ENCODE measurements at places on chromosomes 7 and 10. TPM values are rescaled to one million over a fixed set of nuclear protein-coding genes. Genes with fewer than 3 reads are reported as not detected.
A peak's percentile ranks its signal among the peaks of the same experiment; 100 is the strongest.

GRCh38 chr7:41955451-41955850, 252.6 kb upstream of the INHBA start:
- no peak for DNase-seq

DNA sequence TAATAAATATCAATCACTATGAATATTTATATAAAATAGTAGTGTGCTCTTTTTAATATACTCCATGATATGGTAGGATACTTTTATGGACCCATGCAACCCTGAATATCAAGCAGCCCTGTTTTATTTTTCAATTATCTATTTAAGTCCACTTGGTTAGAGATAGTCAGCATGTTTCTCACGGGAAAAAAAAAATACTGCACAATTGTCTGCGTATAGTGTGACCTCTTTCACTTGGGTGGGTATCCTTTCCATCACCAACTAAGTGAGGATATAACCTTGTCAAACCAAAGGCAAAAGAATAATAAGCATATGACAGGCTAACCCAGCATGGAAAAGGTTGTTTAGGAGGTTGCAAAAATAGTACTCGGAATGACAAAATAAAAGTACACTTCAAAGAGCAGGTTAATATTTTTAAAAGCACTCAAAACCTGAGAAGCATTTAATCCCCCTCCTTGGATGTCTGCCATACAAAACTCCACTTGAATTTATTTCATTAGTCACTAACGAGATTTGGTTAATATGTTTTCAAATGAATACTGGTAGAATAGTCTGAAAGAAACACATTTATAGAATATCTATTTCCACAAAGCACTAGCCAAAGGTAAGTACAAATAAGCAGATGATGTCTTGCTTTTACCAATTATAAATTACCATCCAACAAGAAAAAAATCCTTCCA, 76.5 kb downstream of the IMMP2L start:
- DNase-seq: no peak

DNA sequence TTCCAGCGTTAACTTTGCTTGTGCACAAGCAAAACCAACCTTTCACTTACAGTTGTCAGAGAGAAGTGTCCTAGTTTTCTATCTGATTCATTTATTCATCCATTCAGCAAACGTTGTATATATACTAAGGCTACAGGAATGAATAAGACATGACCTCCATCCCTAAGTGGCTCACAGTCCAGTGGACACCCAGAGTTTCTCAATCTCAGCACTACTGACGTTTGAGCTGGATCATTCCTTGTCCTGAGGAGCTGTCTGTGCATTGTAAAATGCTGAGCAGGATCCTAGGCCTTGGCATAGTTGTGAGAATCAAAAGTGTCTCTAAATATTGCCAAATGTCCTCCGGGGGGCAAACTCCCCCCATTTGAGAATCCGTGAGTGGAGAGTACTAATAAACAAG, 166.7 kb upstream of the PRKCQ start:
- DNase-seq: no peak

DNA sequence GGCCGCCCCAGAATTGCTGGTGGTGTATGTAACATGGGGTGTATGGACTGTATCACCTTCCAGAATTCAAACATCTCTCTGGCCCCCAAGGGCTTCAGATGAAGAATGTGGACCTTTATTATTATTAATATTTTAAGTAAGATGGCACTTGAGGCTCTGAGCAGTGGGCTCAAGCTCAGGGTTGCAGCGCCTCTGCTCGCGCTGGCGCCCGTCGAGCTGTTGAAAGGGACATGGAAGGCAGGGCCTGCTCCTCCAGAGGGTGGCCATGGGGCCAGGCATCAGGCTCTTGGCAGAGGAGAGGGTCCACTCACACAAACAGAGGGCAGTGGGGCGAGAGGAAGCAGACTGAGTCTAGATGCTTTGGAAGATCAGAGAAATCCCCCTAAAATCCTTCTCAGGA, 120.2 kb downstream of the NT5C2 start:
- no peak for DNase-seq

DNA sequence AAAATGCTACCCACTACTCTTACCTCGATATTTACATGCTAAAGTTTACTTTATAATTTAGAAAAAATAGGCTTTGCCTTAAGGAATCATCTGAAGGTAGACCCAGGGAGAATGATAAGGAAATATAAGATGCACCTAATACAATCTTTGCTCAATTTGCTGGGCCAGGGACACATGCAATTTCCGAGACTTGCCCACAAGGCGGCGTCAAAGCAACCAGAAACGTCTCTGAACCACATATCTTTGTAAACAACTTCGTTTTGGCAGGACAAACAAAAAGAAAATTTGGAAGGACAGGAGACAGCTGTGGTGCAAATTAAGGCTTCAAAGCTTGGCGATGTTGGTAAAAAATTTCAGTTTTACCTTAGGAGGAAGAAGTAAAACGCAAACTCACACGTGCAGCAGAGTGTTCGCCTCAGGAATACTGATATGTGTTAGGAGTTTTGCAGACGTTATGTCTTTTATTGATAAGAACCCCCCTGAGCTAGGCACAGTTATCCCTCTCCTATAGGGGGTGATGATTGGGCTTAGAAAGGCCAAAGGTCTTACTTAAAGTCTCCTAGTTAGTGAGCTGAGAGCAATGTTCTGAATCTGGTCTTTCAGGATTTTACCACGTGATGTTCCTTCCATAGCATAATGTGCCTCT, 134.3 kb downstream of the PRKCQ start:
- peak; percentile 31 for DNase-seq

GRCh38 chr10:77664696-77665095, 27.1 kb upstream of the KCNMA1 start:
- no peak for DNase-seq

- no peak for DNase-seq
These were observed 86.6 kb downstream of the PRLHR start for GRCh38 chr10:118508863-118509262.

GRCh38 chr10:17143055-17143690, 13.6 kb upstream of the CUBN start:
- DNase-seq: no peak

DNA sequence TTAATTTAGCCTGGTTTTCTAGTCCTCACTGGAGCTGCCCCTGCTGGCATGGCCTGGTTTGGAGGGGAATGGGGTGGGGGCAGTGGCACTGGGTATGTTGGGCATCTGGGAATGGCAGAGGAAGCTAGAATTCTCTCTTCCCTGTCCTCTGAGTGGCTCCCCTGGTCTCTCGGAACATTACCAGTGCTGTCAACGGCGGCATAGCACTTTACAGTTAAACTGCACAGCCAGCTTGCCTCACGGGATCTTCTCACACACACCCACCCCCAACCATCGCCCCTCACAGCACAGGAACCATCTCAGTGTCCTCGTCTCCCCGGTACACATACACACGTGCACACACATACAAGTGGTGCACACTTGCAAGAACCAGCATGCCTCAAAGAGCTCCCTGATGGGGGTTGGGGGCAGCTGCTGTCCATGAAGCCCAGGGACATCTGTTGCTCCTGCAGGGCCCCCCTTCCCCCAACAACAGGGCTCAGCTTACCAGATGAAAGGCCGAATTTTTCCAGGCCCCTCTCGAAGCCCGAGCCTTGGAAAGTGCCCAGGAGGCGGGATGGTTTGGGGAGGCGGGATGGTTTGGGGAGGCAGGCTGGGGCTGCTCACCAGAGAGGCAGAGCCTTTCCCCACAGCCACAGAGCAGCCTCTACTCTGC, 41.0 kb downstream of the TSPAN15 start:
- DNase-seq: no peak

DNA sequence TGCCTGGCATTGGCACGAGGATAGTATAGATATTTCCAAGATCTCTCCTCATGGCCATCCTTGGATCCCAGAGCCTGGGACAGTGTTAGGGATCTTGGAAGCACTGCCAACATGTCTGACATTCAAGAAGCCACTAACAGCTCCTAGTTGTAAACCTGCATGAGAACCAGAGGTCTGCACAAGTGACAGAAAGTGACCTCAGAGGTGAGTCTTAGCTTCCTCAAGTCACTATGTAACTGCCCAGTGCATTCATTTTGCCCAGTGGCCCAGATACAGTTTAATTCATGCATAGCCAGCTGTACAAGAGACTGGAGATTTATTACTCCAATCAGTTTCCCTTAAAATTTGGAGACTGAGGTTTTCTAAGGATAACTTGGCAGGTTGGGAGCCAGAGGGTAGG, 16.7 kb downstream of the SUGCT start:
- DNase-seq: no peak

DNA sequence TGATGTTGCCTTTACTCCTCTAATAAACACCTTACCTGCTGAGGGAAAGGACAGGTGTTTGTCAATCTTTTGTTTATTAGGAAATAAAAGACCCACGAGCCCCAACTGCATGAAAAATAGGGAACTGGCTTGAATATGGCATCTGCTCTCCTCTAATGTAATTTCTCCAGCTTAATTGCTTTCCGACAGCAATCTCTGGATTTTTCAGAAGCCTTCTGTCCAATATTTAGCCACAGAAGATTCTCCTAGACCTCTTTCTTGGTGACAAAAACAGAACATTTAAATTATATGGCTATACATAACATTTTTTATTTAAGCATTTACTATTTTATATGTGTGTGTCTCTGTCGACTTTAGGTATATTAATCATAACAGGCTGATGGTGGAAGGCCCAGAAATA, 317.4 kb upstream of the ADARB2 start:
- no peak for DNase-seq

GRCh38 chr10:118723466-118723865, 31.3 kb downstream of the CACUL1 start:
- no peak for DNase-seq

ANXA8 gene
- total RNA-seq: 4.1 TPM

ZNF282 gene
- 13.3 TPM for total RNA-seq

TFEC gene
- 4.0 TPM for total RNA-seq

TAF3 gene
- 8.0 TPM for total RNA-seq

AFAP1L2 gene
- total RNA-seq: 5.5 TPM

CEP55 gene
- 1.7 TPM for total RNA-seq
